ENCODE measurements at places on chromosomes 2 and 18.

DNA sequence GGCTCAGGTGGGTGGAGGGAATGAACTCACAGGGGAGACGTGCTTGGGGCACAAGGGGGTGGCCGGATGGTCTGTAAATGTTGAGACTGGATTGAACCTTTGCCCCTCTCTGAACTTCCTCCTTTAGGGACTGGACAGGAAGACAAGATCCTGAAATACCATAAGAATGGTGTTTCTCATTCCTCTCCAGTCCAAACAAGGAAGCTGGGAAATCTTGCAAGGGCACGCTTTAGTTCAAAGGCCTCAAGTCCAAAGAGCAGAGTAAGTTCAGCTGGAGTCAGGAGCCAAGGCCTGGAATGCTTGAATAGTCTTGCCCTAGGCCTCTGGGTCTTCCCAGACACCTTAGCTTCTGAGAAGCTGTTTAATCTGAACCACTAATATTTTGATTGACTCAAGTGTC is 52.4 kb upstream of the SIX3 start:
- no peak for DNase-seq

- DNase-seq = no peak
Observed at GRCh38 chr2:11901351-11902069, 155.1 kb downstream of the LPIN1 start.

GRCh38 chr18:36330435-36331052 is 33.0 kb downstream of the FHOD3 start:
- no peak for DNase-seq

DNA sequence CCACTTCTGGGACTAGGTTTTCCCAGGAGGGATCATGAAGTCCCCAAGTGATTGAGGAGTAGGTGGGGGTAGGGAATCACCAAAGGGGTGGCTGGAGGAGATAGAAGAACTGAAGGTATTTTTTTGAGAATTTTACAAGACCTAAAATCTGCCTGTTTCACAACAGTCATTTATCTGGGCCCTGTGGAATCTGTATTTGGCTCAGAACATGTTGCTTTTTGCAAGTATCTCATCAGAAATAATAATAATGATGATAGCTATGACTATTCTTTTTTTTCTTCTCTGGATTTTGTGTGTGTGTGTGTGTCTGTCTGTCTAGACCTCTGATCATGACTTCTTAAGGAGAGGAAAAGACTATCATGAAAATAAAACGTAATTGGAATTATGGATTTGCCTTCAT is 13.9 kb downstream of the STON1 start:
- no peak for DNase-seq

DNA sequence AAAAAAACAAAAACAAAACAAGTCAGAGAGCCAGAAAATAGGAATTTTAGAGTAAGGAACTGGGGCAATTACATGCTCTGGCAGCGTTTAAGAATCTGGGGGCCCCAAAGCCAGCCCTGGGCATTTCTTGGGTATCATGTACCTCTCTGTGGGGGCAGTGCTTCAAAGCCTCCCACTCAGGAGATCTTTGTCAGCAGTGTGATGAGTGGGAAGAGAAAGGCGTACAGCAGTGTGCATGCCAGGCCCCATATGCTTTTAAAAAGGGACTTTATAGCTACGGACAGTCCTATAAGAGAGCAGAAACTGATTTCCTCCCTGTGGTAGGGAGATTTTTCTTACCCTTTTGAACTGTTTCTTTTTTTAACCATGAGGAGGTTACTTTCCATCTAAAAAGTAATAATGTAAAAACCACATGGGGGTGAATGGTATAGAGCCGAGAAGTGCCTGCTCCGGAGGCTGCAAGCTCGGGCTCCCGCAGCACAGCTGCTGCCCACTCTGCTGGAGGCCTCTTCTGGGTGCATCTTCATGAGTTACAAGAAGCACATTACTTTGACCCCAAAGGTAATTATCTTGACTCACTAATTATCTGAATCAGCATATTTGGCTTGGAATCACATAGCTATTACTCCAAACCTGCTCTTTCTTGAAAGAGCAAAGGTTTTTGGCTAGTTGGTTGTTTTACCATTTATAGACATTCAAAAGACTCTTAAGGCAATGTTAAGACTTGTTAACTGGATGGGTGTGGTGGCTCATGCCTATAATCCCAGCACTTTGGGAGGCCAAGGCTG is 46.4 kb downstream of the PROC start:
- DNase-seq = no peak

- DNase-seq = no peak
Observed at GRCh38 chr2:235703711-235704295, 210.0 kb downstream of the AGAP1 start.

GRCh38 chr2:10530607-10531239 is 82.6 kb upstream of the ODC1 start:
- DNase-seq = no peak

- no peak for DNase-seq
Observed at GRCh38 chr2:220417503-220417902, 790.1 kb downstream of the SLC4A3 start.

DNA sequence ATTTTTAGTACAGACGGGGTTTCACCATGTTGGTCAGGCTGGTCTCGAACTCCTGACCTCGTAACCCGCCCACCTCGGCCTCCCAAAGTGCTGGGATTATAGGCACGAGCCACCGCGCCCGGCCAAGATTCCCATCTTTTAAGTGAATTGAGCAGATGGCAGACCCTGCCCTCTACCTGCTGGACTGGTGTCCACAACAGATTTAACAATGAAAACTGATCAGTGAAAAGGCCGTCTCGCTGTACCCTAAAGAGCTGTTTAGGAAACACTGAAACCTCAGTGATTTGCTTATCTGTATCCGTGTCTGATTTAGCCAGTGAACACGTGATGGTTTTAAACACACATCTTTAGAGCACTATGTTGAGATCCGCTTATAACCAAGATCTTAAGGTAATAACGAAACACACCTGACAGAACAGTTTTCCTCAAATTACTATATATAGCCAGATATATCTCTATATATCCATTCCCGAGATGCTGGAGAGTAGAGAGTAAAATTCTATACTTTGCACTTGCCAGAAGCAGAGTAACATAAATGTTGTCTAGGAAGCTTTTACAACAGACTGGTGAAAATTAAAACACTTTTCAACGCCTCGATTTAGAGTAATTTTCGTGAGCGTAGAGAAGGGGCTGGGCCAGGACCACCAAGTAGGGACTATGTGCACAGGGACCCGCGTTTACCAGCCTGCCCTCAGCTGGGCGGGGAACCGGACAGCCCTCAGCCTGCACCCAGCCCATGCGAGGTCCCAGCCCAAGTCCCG is 594 bp downstream of the FAM161A start:
- DNase-seq = no peak

- no peak for DNase-seq
Observed at GRCh38 chr18:59704146-59704545, 6.9 kb upstream of the CCBE1 start.

GRCh38 chr2:36729067-36729466 is 32.6 kb downstream of the VIT start:
- DNase-seq = no peak

DNA sequence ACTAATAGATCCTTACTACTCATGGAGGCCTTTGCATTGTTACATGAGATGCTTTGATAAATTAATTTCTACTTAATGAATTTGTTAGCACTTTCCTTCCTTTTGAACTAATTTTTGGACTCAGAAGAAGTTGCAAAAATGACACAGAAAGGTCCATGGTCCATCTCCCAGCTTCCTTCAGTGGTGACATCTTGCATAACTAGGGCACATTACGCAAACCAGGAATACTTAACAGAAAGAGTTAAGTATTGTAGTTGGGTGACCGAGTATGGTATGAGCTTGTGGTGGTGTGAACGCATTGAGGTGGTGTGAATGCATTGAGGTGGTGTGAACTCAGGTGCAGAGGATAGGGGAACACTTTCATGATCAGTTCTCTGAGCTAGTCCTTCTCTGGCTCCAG is 151.1 kb upstream of the TWIST2 start:
- no peak for DNase-seq

DNA sequence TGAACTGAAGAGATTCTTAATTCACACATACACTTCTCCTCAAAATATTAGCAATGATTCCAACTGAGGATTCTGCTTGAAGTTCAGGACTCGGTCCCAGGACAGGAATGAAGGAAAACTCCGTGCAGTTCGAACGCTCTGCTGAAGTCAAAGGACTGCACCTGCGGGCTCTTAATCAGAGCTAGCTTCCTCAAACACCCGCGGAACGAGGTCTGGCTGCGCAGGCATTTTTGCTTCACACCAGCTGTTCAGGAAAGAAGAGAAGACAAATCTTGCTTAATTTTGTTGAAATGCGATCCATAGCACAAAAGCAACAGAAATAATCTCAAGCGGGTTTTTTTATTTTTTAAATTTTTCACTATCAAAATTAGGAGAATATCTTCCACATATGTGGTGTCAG is 175.6 kb downstream of the LAMA1 start:
- no peak for DNase-seq

DNA sequence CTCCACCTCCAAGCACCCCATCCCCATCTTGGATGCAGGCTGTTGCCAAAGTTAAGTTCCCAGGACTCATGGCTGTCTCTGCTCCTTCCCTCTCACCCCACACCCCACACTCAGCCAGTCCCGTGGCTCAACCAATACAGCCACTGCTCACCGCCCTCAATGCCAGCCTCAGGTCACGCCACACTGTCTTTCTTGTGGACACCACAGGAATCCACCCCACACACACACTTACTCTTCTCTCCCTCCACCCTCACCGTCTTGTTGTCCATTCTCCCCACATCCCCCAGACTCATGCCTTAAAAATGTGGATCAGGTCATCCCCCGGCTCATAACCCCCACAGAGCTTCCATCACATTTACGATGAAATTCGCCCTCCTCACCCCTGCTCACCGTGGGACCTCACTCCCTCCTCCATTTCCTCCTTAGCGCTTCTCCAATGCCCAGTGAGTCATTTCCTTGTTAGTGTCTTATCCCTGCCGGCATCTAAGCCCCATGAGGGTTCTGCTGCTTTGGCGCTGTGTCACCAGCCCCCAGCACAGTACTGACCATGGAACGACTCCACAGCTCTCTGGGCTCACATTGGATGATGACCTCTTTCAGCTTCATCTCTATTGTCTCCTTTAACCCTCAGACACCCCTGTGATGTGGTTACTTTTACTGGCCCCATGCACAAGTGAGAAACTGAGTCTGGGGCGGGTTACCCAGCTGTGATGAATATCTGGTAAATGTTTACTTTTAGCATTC is 13.8 kb downstream of the MLPH start:
- DNase-seq = no peak

- DNase-seq = no peak
Observed at GRCh38 chr2:30722936-30723725, 84.1 kb downstream of the CAPN13 start.

DNA sequence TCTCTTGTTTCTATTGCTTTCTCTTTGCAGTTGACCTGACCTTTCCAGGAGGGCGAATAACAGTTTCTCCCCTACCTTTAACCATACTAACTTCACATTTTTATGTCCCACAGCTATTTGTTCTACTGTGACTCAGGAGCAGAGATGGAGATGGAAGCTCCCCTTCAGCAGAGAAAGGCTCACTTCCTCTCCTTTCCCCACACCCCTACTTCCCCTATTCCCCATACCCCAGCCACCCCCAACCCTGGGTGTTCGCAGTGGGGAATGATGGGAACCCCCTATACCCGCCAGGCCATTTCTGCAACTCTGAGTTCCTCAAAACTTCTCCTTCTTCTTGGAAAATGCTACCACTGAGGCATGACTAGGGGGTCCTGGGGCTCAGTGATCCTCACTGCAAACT is 285.4 kb upstream of the MGAT5 start:
- DNase-seq = no peak

DNA sequence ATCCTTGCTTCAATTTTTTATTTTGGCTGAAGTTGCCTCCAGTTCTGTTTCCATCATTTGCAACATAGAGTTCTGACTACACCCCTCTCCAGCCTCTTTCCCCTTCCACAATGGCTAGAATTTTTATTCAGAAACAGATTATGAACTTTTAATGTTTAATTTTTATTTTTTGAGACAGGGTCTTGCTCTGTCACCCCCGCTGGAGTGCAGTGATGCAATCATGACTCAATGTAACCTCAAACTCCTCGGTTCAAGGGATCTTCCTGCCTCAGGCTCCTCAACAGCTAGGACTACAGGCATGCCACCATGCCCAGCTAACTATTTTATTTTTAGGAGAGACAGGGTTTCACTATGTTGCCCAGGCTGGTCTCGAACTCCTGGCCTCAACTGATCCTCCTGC is 2.8 kb downstream of the NTSR2 start:
- DNase-seq = no peak

- no peak for DNase-seq
Observed at GRCh38 chr18:30245766-30246455, 796.6 kb downstream of the DSC3 start.

- no peak for DNase-seq
Observed at GRCh38 chr2:34030273-34030672, 431.2 kb upstream of the FAM98A start.

- DNase-seq = no peak
Observed at GRCh38 chr2:165610591-165611029, 141.1 kb downstream of the CSRNP3 start.

GRCh38 chr18:3541549-3542386 is 91.8 kb downstream of the TGIF1 start:
- no peak for DNase-seq

DNA sequence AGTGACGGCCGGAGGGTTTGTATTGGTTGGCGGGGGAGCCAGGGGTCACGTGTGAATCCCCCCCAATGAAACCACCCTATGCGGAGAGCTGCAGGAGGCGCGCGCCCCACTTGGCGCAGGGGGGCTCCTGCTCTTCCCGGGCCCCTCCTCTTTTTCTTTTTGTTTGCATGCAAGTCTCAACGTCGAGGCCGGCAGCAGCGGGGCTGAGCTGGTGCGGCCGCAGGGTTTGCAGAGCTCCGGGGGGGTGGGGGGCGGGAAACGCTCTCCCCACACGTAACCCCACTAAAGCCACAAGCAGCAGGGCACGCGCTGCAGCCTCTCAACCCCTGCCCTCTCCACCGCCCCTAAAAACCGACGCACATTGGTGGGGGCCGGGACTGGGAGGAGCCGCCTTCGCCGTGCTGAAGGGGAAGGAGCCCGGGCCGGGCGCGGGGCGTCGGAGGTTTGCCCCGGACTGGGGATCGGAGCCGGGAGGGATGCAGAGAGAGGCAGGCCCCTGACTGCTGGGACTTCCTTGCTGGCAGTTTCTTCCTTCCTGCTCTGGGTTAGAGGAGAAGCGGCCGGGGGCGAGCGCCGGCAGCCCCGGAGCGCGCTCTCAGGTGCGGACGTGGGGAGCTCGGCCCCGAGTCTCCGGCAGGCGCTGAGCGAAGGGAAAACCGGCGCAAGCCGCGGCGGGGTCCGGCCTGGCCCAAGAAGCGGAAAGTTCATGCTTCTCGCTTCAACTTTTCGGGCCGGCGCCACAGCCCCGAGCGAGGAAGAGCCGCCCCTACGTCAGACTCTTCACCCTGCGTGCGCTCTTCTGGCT is 864 bp downstream of the LBH start:
- peak; percentile 60 for DNase-seq

GRCh38 chr18:63617049-63617914 is 26.8 kb downstream of the SERPINB4 start:
- DNase-seq = no peak

All from CD4-positive, alpha-beta T cell (primary cell).